HAP-1 (cell line): ENCODE measurements at places on chromosomes 12 and 14.

DNA sequence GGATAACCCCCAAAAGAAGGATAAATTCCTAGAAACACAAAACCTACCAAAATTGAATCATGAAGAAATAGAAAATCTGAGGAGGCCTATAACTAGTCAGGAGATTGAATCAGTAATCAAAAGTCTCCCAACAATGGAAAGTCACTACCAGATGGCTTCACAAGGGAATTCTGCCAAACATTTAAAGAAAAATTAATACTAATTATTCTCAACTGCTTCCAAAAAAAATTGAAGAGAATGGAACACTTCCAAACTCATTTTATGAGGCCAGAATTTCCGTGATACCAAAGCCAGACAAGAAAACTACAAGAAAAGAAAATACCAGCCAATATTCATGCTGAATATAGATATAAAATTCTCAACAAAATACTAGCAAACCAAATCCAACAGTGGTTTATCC is 7.8 kb upstream of the ABCC9 start:
- DNase-seq, result no peak

GRCh38 chr14:37851054-37851453 is 255.6 kb downstream of the TTC6 start:
- DNase-seq, result no peak

- no peak for DNase-seq
Measured at GRCh38 chr14:100450736-100451135, 127.6 kb downstream of the SLC25A47 start.

- DNase-seq, result no peak
Measured at GRCh38 chr14:56145965-56146364, 27.8 kb downstream of the PELI2 start.

DNA sequence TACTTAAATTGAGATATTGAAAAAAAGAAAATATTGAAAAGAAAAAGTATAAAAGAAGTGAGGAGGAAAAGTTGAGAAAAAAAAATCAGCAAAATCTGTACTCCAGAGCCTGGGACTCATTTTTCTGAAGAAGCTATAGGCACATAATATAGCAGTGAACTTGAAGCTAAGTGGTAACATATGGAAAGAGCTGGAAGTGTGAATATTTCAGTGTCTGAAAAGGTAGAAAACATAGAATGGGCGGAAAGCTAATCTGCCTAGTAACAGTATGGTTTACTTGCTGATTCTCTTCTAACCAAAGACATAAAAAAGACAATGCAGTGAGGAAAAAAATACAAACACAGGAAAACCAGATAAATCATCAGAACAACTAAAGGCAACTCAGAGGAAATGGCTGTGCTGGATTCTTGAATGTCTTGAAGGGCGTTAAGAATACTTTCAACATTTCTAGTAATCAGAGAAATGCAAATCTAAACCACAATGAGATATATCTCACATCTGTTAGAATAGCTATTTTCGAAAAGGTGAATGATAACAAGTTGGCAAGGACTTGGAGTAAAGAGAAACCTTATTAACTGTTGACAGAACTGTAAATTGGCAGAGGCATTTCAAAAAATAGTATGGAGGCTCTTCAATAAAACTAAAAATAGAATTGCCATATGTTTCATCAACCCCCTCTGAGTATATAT is 784.6 kb downstream of the LRFN5 start:
- no peak for DNase-seq

- no peak for DNase-seq
Measured at GRCh38 chr12:105765053-105766014, 373.4 kb downstream of the NUAK1 start.

- DNase-seq, result no peak
Measured at GRCh38 chr14:93430315-93431035, at the start of gene UNC79. UNC79 (plus strand) TSS chr14:93430939; CDS start chr14:93431030, 91 bp downstream.

DNA sequence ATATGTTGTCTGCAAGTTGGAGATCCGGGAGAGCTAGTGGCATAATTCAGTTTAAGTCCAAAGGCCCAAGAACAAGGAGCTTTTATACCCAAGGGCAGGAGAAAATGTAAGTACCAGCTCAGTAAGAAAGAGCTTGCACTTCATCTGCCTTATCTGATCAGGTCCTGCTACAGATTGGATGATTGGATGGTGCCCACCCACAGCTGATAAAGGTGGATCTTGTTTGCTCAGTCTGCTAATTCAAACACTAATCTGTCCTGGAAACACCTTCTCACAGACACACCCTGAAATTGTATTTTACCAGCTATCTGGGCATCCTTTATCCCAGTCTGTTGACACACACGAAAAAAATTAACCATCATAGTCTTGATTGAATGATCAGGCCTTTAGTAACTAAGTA is 230.7 kb upstream of the SLC16A7 start:
- DNase-seq, result no peak

GRCh38 chr14:49581209-49582112 is 4.7 kb downstream of the RPS29 start:
- no peak for DNase-seq

DNA sequence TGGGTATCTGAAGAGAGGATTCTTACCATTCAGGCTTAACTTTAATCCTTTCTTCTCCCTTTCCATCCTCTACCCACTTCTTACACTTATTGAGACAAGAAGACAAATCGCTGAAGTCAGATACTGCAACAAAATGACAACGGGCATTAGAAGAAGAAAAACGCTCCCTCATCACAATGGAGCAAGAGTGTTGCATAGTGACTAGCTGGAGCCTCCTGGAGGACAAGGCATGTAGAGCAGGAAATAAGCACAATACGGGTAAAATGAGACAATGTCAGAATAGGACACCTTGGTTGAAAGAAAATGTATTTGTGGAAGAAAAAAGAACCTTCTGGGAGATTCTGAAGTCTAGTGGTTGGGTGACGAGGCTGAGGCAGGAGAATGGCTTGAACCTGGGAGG is 501.0 kb downstream of the RERGL start:
- DNase-seq, result peak; percentile 84

GRCh38 chr14:34003691-34004090 is 52.8 kb upstream of the EGLN3 start:
- no peak for DNase-seq
